ENCODE measurements at places on chromosomes 16 and 17.

DNA sequence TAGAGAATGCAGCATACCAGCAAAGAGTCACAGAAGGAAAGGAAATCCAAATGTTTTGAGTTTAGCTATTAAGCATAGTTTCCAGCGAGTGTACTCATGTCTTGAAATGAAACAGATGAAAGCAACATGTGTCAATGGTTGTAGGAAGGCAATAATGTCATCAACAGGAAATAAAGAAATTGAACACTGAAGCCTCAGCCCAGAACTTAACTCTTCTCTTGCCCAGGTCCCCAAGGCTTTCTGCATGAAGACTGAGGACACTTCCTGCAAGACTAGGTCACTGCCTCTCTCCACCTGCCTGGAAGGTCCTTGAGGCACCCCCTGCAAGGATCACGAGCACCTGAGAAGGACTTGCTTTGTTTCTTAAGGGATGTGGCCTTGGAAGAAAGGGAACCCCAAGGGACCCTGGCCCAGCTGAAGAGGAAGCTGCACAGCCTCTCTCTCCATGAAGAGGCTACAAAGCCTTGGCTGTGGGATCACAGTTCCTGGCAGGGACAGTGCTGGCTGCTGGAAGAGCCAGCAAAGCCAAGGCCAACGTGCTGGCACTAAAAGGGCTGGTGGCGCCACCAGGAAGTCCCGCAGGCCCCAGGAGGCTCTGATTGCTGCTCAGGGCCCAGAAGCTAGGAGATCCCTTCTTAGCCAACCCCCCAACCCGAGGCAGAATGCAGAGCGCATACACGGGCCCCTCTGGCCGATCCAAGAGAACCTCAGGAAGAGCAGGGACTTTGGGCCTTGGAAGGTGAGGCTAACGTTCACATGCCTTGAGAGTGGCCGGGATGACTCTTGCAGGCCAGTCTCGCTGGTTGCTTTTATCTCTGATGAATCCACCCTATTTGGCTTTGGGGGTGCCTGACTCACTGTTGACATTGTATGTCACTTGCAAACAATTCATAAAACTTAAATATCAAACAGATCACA lies 23.4 kb upstream of the AXIN2 start:
- no peak for DNase-seq

DNA sequence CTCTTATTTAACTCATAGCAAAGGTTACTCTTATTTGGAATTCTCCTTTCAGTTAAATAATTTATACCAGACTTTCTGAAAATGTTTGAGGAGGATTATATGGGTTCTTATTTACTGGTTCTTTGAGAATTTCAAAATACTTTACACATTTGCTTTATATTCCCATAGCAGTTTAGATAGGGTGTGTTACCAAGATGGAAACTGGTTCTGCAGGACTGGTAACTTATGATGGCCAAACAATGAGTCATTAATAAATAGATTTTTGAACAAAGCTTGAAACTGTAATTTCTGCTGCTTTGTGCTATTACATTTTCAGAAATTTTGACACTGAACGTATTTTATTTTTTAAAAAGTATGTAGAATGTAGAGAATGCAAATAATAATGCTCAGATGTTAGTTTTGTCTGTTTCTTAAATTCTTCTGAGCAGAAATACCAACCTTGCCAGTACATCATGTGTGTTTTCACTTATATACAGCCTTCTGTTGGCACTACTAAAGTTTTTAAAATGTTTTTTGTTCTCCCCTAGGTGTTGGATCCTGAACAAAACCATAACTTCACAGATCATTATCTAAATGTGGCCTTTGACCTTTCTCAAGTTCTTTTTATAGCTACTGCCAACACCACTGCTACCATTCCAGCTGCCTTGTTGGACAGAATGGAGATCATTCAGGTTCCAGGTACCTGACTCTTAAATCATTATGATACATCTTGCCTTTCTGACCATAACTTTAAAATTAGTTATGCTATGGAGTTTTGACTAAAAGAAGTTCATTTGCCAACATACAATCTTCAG lies 48.3 kb upstream of the ABCC11 start:
- DNase-seq, result no peak

DNA sequence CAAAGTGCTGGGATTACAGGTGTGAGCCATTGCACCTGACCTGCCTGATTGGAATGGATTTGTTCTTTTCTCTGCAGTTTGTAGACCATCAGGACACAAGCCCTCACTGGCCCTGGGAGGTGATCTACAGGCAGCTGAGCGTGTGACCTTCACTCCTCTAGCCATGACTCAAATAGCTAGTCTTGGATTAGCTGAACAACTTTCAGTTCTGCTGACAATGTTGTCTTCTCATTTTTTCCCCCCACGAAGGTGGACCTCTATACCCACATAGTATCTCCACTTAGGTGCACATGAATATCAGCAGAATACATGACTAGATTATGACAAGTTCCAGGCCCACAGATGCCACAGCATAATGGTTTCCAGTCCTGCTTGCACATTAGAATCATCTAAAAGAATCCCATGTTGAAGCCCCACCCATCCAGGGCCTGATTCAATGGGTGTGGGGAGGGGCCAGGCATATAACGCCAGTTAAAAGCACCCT lies 36.8 kb downstream of the HS3ST3B1 start:
- no peak for DNase-seq

DNA sequence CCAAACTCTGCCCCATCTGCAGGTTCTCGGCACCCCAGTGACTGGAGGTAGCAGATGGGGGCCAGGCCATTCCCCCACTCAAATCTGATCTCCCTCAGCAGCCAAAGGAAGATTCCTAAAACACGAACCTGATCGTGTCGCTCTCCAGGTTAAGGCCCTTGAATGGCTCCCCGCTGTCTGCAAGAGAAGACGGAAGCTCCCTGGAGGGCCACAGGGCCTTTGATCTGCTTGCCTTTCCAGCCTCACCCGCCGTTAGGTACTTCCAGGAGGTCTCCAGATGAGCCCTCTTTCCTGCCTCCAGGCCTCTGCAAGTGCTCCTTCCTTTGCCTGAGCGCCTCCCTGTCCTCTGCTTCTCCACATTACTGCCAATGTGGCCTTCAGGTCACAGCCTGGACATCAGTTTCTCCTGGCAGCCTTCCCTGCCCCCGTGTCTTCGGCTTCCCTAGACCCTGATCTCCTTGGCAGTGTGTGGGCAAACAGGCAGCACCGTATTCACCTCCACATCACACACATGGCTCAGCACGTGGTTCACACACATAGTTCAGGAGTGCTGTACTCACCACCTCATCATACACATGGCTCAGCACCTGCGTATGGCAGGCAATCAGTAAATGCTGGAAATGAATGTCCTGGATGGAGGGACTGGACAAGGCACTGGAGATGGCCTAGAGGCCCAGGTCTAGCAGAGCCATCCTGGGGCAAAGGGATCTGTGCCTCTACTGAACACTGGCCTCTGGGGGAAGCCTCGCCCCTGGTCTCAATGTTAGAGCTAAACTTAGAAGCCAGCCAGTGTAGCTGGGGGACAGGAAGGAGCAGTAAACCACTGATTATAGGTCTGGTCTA lies 26.4 kb upstream of the MRPS23 start:
- DNase-seq, result no peak

Measured in effector CD8-positive, alpha-beta T cell (primary cell).